Fibroblast of the aortic adventitia (primary cell): ENCODE measurements at places on chromosomes 3 and 15. TPM values are rescaled to one million over a fixed set of nuclear protein-coding genes. Genes with fewer than 3 reads are reported as not detected.

GRCh38 chr3:127671523-127672428 lies 976 bp upstream of the ABTB1 start:
- DNase-seq = no peak

DNA sequence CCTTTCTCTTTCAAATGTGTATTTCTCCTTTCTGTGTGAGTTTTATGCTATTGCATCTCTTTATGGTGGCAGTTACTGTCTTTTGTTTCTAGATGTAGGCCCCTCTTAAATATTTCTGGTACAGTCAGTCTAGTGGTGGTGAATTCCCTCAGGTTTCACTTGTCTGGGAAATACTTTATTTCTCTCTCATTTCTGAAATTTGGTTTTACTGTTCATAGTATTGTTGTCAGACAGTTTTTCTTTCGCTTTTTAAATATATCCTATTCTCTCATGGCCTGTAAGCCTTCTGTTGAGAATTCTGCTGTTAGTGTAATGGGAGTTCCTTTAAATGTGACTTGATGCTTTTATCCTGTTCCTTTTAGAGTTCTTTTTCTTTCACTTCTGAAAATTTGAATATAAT lies 874.0 kb downstream of the PLOD2 start:
- DNase-seq = no peak

DNA sequence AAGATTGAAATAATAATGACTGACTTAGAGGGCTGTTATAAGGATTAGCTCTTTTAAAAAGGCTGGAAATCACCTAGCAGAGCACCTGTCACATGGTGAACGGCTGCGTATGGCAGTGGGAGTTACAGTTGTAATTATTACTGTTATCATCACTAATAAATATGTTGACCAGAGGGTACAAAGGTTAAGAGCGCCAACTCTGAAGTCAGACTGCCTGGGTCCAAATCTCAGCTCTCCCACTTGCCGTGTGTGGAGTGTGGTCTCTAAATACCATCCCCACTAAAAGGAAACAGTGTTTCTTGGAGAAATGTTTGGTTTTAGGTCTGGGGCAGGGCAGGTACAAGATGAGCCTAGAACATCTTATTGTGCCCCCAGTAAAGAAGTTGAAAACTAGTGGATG lies 6.0 kb upstream of the RAD18 start:
- DNase-seq = no peak

DNA sequence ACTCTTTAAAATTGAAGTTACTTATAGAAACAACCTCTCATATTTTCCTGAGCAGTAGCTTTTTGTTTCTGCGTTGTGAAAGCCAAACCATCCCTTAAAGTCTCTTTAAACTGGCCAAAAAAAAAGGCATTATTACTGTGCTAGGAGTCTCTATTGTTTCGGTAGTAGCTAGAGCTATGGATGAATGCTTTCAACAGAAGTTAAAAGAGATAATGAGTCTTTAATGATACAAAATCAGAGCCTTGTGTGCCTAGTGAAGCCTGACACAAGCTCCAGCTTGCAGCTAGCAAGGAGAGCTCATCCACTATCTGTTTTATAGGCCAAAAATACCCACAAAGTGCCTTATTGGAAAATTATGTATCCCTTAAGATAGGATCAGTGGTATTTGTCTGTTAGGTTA lies 360.4 kb upstream of the CDIN1 start:
- no peak for DNase-seq

GRCh38 chr3:13009132-13009945 lies 63.9 kb downstream of the IQSEC1 start:
- no peak for DNase-seq

- DNase-seq = no peak
These were observed 50.4 kb downstream of the IL12A start for GRCh38 chr3:160038862-160039562.

DNA sequence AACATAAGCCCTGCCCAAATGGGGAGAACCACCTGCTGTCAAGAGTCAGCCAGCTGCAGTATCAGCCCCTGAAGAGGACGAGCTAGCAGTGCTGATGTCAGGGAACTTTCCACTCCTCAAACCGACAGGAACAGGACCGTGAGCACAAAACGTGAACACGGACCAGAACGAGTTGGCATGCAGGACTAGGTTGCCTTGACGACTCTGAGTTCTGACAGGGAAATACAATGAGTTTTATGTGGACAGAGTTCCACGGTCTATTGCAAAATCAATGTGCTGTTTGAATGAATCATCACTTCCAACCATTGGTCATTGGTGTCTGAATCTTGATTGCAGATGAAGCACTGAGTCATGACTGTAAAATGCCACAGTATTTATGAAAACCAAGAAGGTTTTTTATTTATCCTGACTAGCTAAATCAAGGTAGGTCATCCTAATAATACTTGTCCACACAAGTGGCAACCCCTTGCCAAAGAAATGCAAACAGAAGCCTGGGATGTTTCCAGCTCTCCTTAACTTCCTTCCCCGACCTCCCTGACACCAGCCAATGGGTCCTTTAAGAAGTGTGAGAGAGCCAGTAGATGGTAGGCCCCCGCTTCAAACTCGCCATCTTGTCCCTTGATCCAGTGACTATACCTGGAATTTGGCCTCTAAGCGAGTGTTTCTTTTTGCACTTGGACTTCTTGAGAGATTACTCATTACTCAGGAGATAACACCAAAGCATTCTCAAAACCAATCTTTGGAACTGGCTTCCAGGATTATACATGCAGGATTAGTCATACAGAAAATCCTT lies 119.6 kb downstream of the ASB7 start:
- DNase-seq = peak; percentile 100

DNA sequence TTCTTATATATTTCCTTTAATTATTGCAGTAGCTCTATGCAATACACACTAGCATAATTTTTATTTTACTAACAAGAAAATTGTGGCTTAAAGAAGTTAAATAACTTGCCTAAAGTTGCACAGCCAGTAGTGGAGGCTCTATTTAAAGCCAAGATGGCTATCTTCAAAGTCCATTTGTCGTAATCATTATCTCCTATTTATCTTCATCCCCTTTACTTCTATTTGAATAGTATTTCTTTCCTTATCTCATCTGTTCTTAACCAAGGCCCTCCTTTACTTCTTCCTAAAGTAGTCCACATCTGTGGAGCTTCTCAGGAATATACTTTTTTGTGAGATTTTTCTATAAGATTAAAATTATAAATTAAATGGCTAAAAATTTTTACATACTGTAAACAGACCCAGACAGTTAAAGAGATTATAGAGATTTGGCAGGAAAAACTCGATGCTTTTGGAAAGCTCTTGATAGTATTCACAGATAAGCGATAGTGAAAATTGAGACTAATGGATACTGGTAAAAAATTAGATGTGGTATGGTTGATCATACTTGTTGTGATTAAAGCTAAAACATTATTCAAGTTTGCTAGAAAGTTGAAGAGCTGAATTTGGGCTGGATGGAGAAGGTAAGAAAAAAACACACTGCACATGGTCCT lies 129.2 kb downstream of the ZNF609 start:
- DNase-seq = no peak

DNA sequence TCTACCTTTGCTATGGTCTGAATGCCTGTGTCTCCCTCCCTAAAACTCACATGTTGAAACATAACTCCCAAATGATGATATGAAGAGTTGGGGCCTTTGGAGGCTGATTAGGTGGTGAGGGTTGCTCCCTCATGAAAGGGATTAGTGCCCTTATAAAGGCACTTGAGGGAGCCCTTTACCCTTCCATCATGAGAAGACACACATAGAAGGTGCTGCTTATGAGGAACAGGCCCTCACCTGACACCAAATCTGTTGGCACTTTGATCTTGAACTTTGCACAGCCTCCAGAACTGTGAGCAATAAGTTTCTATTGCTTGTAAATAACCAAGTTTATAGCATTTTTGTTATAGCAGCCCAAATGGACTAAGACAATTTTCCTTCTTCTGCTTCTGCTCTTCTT lies 76.2 kb upstream of the ADAMTS9 start:
- DNase-seq = no peak

GRCh38 chr15:73362900-73363299 lies 5.9 kb downstream of the HCN4 start:
- no peak for DNase-seq

DNA sequence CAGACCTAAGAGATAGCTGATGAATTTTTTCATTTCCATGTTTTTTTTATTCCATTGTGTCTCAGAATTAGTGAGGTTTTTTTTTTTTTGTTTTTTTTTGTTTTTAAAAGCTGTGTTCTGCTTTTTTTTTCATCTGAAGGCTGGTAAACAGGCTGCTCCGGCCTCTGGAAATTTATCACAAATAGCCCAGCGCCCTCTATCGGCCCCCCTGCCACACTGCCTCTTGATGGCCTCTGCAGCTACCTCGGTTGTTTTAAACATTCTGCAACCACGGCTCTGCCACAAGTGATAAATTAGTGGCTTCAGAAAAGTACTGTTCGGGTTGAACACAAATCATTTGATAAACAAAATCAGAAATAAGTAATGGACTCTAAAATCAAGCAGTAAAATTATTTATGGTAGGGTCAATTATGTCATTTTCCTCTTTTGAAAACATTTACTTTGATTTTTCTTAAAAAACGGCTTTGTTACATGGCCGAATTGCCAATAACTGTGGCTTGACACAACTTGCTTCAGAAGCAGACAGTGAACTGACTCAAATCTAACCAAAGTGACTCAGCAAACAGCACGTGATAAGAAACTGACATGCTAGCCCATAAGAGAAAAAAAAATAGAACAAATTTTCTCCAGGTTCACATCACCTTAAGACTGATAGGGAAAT lies 87.8 kb downstream of the RSL24D1 start:
- DNase-seq = peak; percentile 44

- peak; percentile 99 for DNase-seq
These were observed 60.3 kb downstream of the RGMA start for GRCh38 chr15:93028632-93029213.

DNA sequence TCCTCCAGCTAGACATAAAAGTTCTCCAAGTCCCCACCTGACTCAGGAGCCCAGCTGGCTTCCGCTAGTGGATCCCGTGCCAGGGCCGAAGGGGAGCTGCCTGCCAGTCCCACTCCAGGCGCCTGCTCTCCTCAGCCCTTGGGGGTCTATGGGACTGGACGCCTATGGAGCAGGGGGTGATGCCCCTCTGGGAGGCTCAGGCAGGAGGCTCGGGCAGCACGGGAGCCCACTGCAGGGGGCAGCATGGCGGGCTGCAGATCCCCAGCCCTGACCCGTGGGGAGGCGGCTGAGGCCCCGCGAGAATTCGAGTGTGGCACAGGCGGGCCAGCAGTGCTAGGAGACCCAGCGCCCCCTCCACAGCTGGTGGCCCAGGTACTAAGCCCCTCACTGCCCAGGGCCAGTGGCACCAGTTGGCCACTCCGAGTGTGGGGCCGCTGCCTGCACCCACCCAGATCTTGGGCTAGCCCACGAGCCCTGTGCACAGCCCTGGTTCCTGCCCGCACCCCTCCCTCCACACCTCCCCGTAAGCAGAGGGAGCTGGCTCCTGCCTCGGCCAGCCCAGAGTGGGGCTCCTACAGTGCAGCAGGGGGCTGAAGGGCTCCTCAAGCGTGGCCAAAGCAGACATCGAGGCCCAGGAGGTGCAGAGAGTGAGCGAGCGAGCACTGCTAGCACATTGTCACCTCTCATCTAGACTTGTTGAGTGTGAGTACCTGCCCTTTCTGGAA lies 221.3 kb upstream of the NSMCE3 start:
- DNase-seq = no peak

DNA sequence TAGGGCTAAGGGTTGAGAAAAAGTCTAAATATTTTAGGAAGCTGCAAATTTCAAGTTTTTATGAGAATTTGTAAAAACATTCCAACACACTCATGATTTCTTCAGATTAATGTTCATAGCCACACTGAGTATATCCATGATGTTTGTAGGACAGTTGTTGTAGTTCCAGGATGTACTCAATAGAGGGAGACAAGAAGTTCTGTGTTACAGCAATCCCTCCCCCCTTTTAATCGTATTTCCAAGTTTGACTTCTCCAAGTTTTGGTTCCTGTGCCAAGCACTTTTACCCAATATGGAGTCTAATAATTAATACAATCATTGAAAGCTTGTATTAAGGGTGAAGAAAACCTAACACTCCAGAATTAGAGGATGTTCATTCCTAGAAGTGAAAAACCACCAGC lies 143.4 kb downstream of the FEZF2 start:
- DNase-seq = no peak

DNA sequence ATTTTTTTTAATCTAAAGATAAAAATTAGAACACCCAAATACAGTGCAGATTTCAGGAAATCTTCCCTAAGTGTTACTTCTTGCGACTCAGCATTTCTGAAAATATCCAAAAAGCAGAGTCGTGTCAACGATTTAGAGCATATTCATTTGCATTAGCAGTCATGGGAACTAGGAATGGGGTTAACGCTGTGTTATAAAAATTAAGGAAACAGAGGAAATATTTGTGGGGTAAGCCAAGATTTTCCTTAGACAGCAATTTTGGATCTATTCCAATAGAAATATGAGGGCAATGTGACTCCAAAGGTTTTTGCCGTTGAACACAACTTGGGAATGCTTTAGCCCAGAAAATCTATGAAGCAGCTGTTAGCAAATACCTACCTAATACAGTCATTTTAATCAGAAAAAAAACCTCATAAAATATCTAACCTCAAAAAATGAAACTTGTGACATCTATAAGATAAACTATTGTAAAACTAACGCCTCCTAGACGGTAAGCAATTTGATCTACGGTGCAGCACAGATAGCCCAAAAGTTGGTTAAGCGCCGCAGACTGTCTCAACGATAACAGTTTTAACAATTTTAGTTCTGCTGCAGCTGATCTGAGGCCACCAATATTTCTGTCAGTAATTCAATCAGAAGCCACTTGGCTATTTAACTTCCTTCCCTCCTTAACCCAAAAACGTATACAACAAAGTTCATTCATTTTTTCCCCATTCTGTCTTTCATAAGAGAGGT lies 5.8 kb upstream of the ATP11B start:
- peak; percentile 67 for DNase-seq

GRCh38 chr3:123448536-123449101 lies at the start of gene ADCY5:
Gene ADCY5, minus strand, starts transcription at chr3:123449090. Its CDS starts 545 bp downstream, at chr3:123448545.
- no peak for DNase-seq

DNA sequence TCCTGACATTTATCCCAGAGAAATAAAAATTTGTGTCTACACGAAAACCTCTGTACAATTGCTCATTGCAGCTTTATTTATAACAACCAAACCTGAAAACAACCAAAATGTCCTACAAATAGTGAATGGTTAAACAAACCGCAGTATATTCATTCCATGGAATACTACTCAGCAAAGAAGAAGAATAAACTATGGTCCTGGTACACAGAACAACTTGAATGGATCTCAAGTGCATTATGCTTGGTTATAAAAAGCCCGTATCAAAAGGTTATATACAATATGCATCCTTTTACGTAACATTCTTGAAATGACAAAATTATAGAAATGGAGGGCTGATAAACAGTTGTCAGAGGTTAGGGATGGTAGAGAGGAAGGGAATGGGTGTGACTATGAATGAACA lies 3.7 kb downstream of the SEC22C start:
- DNase-seq = no peak

- no peak for DNase-seq
These were observed 195.0 kb upstream of the MDFIC2 start for GRCh38 chr3:70507486-70507885.

- DNase-seq = no peak
These were observed 27.5 kb upstream of the LCTL start for GRCh38 chr15:66593219-66593780.

GRCh38 chr15:77024273-77025082 lies 29.6 kb downstream of the PSTPIP1 start:
- DNase-seq = peak; percentile 53

Gene TEX55
- not detected in 2 replicates for total RNA-seq

Gene KLHL40
- not detected in 2 replicates for total RNA-seq

Gene C15orf62
- total RNA-seq = 0.18 and 0.57 TPM in 2 replicates
